ENCODE measurements at places on chromosomes 13 and 19.

DNA sequence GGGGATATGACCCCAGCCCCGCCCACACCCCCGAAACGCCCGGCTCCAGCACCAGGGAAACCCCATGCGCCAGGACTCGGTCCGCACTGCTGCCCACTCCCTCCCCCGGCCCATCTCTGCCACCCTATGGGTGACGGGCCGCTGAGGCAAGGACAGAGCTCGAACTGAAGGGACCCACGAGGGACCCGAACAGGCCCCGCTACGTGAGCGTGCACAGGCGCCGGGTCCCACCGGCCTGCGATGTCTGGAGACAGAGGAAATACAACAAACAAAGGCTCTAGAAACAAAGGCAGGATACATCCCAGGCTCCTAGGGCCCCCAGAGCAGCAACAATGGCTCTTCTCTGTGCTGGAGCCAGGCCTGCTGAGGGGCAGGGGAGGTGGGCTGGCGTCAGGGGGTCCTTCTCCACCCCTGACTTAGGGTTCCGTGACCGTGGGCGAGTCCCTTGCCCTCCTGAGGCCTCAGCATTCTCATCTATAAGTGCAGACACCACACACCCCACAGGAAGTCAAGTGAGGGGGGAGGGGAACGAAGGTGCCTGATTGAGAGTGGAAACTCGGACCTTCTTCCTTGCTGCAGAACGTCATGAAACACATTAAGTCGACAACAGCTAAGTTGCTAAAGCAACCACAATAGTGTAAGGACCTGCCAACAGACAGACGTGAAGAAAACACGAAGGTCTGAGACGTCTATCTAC is 3.1 kb downstream of the ABHD17A start:
- DNase-seq: no peak

DNA sequence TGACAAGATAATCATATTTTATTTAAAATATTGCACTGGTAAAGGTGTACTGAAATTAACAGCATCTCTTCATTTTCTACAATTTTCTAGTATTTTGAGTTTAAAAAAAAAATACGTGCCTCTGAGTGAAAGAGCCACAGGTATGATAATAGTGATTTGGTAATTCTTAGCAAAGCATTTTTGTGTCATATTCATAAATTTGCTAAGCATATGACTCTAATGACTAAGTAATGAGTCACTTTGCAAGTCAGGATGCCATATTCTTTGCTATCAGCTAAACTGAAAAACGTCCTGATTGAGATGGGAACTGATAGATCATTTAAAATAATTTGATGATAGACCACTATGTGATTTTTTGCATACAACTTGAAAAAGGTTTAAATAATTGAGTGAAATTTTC is 136.1 kb upstream of the IRS2 start:
- DNase-seq: no peak

GRCh38 chr13:110875241-110875640 is 39.6 kb downstream of the ANKRD10 start:
- no peak for DNase-seq

- no peak for DNase-seq
Measured at GRCh38 chr13:75302071-75302698, 179.8 kb downstream of the TBC1D4 start.

DNA sequence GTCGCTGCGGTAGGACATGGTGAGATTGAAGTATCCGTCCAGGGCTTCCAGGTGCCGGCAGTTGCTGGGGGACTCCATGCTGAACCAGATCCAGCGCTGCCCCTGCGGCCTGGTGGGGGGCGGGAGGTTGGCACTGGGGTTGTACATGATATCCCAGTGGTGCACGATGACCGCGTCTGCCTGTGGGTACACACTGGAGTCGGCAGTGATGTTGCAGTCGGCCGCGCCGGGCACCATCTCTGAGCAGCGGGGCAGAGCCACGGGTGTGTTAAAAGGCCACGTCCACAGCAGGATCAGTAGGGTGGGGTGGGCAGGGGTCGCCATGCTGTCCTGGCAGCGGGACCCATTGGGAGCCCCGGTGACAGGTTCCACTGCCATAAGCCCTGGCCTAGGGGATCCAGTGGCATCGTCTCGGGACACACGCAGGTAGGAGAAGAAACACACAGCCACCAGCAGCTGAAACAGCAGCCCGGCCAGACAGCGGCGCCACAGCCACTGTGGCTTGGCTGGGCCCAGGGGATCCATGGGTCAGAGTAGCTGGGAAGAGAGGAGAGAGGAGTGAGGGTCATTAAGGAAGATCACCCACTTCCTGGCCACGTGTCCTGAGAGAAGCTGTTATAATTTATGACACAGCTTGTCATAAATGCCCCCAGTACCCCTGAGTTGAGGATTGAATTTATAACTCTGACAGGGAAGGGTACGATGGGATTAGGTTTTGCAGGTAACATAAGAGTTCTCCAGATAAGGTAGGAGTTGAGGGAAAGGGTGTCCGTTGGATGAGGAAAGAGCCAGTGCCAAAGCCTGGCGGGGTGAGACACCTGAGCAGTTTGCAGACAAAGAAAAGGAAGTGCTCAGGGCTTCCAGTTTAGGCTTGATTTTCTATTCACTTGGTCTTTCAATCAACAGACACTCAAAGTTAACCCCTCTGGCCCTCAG is 2.9 kb downstream of the FUT5 start:
- no peak for DNase-seq
